Skeletal muscle cell (primary cell): ENCODE measurements at places on chromosomes 16 and 17.
A peak's percentile ranks its signal among the peaks of the same experiment; 100 is the strongest.

DNA sequence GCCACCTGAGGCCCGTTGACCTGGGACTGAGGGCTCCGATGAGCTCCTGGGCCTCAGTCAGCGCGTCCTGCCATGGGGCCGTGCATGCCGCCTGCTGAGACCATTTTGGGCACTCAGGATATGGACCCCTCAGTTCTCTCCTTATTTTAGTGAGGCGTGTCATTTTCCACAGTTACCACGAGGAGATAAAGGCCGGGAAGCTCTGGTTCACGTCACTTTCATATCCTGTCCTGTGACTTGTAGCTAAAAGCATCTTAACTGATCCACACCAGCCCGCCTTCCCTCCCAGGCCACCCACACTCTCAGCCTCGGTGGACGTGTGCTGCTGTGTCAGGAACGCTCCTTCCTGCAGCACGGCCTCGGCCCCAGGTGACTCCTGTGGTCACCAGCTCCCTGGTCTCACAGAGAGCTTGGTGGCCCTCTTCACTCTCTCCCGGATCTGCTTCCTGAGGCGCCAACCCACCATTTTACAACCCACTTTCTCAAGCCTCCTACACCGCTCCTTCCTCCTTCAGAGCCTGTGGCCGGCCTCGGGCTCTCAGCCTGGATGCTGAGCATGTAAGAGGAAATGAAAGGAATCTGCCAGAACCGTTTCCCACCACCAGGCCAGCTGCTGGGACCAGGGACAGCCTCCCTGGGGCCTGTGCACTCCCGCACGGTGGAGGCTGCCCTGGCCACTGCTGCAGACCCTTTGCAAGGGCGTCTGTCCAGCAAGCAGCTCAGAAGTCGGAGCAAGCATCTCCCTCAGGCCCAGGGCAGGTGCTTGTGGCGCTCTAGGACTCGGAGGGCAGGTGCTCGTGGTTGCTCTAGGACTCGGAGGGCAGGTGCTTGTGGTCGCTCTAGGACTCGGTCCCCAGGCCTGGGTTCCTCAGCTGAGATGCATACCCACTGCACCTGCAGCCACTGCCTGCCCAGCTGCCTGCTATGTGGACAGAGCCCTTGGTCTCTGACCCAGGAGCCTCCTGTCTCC is 23.9 kb upstream of the FASN start:
- DNase-seq, result no peak

- DNase-seq, result no peak
These were observed 2.6 kb downstream of the SHBG start for GRCh38 chr17:7632492-7632894.

GRCh38 chr17:29614349-29615047 is 8.2 kb downstream of the CORO6 start:
- DNase-seq, result no peak

DNA sequence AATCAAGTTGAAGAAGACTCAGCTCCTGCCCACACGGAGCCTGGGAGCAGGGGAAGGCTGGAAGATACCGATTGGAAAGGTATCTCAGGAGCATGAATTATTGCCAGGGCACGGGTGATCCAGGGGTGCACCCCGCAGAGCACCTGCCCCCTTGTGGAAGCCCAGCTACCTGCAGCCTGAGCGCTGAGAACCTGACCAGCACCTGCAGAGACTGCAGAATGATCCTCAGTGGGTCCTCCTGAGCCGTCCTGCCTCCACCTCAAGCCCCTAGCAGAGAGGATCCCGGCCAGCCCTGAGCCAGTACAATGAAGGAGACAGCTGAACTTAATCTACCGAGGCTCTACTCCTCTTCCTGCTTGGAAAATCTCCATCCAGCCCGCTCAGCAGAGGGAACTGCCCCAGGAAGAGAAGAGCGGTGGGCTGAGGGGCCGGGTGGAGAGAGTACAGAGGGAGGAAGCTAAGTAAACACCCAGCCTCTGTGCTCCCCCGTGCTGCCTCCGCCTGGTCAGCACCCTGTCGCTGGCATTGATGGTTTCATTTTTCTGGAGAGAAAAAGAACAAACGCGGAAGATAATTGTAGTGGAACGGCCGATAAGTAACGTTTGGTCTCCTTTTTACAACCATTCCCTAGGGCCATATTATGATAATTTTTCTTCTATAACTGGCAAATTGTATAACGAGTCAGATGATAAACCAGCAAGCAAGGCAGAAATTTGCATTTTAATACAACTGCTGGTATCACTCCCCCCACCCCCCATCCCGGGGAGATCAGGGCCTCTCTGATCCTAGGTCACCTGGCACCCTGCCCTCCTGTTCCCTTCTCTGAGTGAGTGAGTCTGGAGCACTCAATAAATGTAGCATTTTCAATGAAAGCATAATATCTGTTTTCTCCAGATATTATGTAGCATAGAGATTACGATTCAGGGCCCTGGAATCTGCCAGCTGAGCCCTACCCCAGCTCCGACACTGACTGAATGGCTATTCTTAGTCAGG is 204.5 kb upstream of the RPL38 start:
- no peak for DNase-seq

DNA sequence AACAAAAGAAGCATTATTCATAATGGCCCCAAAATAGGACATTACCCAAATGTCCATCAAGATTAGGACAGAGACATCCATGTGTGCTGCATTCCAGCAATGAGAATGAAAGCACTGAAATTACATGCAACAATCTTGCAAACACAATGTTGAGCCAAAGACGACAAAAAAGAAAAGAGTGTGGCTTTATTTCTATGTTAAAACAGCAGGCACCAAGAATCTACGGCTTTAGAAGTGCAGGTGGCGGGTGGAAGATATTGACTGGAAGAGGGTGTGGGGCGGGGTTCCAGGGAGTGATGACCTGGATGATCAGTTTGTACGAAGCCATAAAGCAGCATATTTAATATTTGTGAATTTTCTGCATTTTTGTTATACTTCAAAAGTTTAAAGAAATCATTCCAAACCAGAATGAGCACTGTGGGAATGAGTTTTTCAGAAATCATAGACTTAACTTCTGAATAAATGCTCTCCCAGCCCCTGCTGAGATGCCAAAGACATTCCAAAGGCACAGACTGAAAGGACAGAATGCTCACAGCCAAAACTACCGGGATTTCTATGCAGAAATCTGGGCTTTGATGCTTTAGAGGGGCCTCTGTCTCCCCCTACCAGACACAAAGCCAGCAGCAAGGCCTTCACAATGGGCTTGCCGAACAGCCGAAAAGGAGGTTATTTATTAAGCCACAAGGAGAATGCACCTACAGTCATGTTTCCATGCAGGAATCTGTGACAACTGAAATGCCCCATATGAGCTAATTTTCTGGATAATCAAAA is 361.6 kb downstream of the GRIN2A start:
- DNase-seq, result no peak

- no peak for DNase-seq
These were observed 14.2 kb downstream of the POLR3K start for GRCh38 chr16:38941-39892.

GRCh38 chr17:36546418-36547093 is 1.8 kb downstream of the GGNBP2 start:
- no peak for DNase-seq

DNA sequence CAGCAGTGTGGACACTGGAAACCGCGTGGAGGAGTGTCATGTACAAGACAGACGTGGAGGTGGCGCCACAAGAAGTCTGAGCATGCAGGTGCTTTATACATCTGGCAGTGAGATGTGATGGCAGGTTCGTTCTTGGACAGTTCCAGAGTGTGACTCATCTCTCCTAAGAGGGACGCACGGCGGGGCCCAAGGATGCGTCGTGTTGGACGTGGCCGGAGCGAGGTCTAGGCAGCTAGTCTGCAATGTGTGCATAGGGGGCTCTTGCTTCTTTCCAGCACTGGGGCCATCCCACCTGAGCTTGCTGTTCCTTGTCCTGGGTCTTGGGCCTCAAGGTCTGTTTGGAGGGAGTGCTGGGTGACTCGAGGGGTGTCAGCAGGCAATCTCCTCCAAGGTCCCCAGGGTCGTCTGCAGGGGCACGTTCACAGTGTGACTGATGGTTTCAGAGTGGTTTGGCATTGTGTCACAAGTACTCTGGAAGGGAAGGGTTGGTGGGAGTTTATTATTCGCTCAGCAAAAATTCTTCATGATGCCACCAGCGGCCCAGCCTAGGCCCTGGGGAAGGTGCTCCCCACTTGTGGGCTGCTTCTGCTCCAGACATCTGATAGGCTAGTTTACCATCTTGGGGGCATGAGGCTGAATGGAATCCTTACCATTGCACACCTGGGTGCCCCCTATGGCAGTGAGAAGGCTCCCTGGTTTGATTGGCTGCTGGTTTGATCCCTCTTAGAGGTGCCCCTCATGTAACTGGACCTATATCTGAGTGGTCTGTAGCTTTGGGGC is 22.1 kb downstream of the SPACA3 start:
- DNase-seq, result no peak

- no peak for DNase-seq
These were observed 1.2 kb upstream of the ATP2A1 start for GRCh38 chr16:28876973-28877654.

GRCh38 chr17:6668727-6669425 is 17.3 kb downstream of the C17orf100 start:
- no peak for DNase-seq

- no peak for DNase-seq
These were observed 13.6 kb downstream of the CARHSP1 start for GRCh38 chr16:8855051-8855786.

- peak; percentile 31 for DNase-seq
These were observed 12.4 kb downstream of the RAB5C start for GRCh38 chr17:42142371-42142896.

- DNase-seq, result peak; percentile 3
These were observed 15.5 kb downstream of the NEUROD2 start for GRCh38 chr17:39591958-39592954.
